ENCODE measurements at places on chromosomes 3 and 15. TPM values are rescaled to one million over a fixed set of nuclear protein-coding genes. Genes with fewer than 3 reads are reported as not detected.

The SERINC4 gene
- polyA plus RNA-seq = 0.24 TPM

The SAXO2 gene
- not detected for polyA plus RNA-seq

DNA sequence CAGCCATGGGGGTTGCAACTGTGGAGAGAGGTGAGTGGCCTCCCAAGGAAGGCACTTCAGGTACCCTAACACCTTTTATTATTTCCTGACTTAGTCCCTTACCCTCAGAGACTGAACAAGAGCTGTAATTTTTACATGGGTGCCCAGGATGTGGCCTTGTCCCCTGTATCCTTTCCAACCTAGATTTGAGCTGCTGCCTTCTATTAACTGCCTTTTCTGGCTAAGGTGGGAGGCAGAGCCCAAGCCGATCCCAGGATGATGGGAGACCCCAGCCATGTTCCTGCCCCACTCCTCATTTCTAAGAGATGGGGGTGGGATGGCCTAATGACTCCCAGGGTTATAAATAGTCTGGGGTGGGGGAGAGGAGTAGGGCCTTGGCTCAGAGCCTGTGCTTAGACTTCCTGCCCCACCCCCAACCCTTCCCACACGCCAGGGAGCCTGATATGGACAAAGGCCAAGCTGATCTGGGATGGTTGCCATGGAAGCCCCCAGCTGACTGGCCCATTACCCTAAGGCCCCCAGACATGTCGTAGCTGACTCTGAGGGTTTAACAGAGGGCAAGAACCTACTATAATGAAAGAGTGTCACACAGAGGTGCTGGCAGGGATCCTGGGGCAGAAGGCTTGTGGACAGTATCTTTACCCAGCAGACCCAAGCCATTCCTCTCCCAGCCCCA, 1.9 kb downstream of the KLHDC8B start:
- H3K4me1 ChIP-seq = no peaks in the 10 kb centered on the region
- no peaks in the 10 kb centered on the region for H3K36me3 ChIP-seq
- no peaks in the 10 kb centered on the region for H3K27me3 ChIP-seq
- peak; percentile 94 for DNase-seq
- peak overlapping the region; percentile 97 for H3K4me3 ChIP-seq

DNA sequence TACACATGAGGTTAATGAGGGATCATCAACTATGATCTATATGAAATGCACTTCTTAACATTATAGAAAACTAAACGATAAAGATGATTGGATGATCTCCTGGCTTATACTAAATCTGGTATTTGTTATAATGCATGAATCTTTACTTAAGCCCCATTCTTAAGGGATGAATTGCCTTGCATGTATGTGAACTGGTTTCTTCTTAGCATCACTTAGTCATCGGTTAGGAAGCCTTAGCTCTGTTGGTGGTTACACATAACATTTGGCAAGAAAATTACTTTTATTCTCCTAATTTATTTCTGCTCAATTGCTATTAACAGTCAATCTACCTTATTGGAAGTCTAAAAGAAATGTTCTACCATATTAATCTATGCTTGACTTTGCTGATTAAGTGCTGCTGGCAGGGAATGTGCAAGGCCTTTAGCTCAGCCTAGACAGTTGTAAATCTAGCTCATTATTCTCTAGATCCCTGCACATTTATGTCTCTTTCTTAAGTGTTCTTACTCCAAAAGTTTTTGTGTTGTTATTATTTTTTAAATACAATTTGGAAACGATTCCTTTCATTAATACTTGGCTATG, 356.0 kb downstream of the ZPLD1 start:
- H3K4me1 ChIP-seq = no peaks in the 10 kb centered on the region
- no peaks in the 10 kb centered on the region for H3K27me3 ChIP-seq
- no peak overlapping the region for H3K27ac ChIP-seq
- no peak for DNase-seq
- no peaks in the 10 kb centered on the region for H3K36me3 ChIP-seq

DNA sequence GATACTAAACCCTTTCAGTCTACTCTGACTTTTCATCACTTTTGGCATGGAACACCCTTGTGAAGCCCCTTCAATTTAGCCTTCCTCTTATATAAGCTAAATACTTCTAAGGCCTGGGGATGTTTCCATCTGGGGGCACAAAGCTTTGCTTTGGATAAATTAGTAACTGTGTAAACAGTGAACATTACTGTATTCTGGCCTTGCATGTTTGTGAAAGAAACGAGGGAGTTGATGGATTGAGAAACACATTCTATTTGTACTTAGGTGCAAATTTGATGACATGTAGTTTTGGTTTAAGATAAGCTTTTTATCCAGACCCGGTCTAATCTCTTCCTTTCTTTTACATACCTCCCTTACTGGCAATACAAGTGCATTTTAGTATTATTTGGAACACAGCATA, 19.7 kb downstream of the PSMD6 start:
- peaks cover 16% of the 10 kb centered on the region for H3K36me3 ChIP-seq
- no peak overlapping the region for H3K4me3 ChIP-seq
- no peaks in the 10 kb centered on the region for H3K27me3 ChIP-seq
- H3K27ac ChIP-seq = no peak overlapping the region

DNA sequence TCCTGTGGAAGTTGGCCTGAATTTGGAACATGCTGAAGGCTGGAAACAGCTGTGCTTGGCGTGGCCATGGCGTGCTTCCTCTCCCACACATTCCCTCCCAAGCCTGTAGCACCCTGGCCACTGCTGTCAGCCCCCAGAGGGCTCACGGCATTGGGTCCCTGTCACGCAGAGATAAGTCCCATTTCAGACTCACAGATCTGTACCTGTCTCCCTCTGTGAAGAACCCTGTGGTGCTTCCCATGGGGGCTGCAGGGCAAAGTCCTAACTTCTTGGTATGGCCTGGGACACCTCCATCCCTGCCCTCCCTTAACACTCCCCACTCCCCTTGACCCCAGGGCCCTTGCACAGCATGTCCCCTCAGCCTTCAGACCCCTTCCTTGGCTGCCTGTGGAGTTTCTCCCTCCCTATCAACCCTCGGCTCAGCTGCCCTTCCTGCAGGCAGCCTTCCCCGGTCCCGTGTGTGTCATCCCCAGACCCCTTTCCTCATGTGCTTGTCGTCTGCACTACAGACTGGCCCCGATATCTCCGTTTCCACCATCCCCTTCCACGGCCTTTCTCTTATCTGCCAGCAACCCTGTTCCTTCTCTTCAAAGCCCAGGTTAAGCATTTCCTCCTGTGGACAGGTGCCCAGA, 28.6 kb downstream of the ABTB1 start:
- no peak overlapping the region for H3K4me3 ChIP-seq
- no peaks in the 10 kb centered on the region for H3K27me3 ChIP-seq
- no peak for DNase-seq
- peaks cover 25% of the 10 kb centered on the region for H3K36me3 ChIP-seq
- no peaks in the 10 kb centered on the region for H3K4me1 ChIP-seq
- H3K27ac ChIP-seq = no peak overlapping the region
